Activated naive CD8-positive, alpha-beta T cell treated with anti-CD3 and anti-CD28 coated beads for 36 hours (primary cell): ENCODE measurements at places on chromosomes 11 and 22.
A peak's percentile ranks its signal among the peaks of the same experiment; 100 is the strongest.

GRCh38 chr11:112453601-112454577 is 193.2 kb upstream of the PLET1 start:
- peak; percentile 42 for DNase-seq
- H3K27me3 ChIP-seq: peaks cover 4% of the 10 kb centered on the region
- no peak overlapping the region for H3K4me3 ChIP-seq
- no peaks in the 10 kb centered on the region for H3K4me1 ChIP-seq

- H3K36me3 ChIP-seq: peaks cover 10% of the 10 kb centered on the region
- DNase-seq: no peak
- H3K4me1 ChIP-seq: no peaks in the 10 kb centered on the region
- H3K4me3 ChIP-seq: no peak overlapping the region
Observed at GRCh38 chr11:134157451-134157850, 66.3 kb downstream of the NCAPD3 start.

GRCh38 chr11:105670811-105671210 is 60.9 kb downstream of the GRIA4 start:
- DNase-seq: no peak
- no peak overlapping the region for H3K4me3 ChIP-seq
- no peaks in the 10 kb centered on the region for H3K27me3 ChIP-seq
- H3K4me1 ChIP-seq: no peaks in the 10 kb centered on the region
- H3K27ac ChIP-seq: no peak overlapping the region
- H3K36me3 ChIP-seq: no peaks in the 10 kb centered on the region

GRCh38 chr11:32297611-32298011 is 137.7 kb downstream of the WT1 start:
- peaks cover 5% of the 10 kb centered on the region for H3K4me1 ChIP-seq
- H3K27ac ChIP-seq: no peak overlapping the region
- no peaks in the 10 kb centered on the region for H3K27me3 ChIP-seq
- no peak overlapping the region for H3K4me3 ChIP-seq
- DNase-seq: no peak
- no peaks in the 10 kb centered on the region for H3K36me3 ChIP-seq

DNA sequence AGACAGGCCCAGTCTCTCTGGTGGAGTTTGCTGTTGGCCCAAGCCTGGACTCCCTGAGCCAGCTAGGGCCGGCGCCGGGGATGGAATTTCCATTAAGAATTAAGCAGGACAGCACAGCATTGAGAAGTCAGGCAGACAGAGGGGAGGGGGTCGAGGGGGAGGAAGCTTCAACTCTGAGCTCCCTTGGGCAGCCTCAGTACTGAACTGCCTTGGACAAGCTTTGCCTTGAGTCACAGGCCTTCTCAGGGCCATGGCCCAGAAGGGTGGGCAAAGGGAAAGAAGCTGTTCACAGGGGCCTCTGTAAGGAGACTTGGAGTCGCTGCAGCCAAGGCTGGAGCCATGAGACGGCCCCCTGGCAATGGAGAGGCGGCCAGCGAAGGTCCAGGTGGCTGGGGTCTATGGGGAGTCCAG is 2.6 kb upstream of the INSC start:
- H3K4me1 ChIP-seq: peaks cover 12% of the 10 kb centered on the region
- H3K27me3 ChIP-seq: peaks cover 42% of the 10 kb centered on the region
- H3K36me3 ChIP-seq: no peaks in the 10 kb centered on the region
- H3K4me3 ChIP-seq: no peak overlapping the region
- H3K27ac ChIP-seq: no peak overlapping the region

GRCh38 chr11:1701091-1701807 is 4.3 kb downstream of the KRTAP5-6 start:
- DNase-seq: peak; percentile 36
- no peak overlapping the region for H3K4me3 ChIP-seq
- peaks cover 31% of the 10 kb centered on the region for H3K4me1 ChIP-seq
- H3K36me3 ChIP-seq: peaks cover 4% of the 10 kb centered on the region
- H3K27ac ChIP-seq: no peak overlapping the region

GRCh38 chr11:134853992-134854991 is 442.2 kb upstream of the B3GAT1 start:
- no peaks in the 10 kb centered on the region for H3K4me1 ChIP-seq
- no peak overlapping the region for H3K4me3 ChIP-seq
- no peak for DNase-seq
- no peak overlapping the region for H3K27ac ChIP-seq
- no peaks in the 10 kb centered on the region for H3K36me3 ChIP-seq

- no peaks in the 10 kb centered on the region for H3K27me3 ChIP-seq
- H3K36me3 ChIP-seq: peaks cover 6% of the 10 kb centered on the region
- peaks cover 15% of the 10 kb centered on the region for H3K4me1 ChIP-seq
Observed at GRCh38 chr11:2376751-2377451, at the start of gene CD81. TSS of gene CD81 (plus strand) at chr11:2377310. CDS start at chr11:2377550, 240 bp downstream.

- H3K36me3 ChIP-seq: no peaks in the 10 kb centered on the region
- no peaks in the 10 kb centered on the region for H3K27me3 ChIP-seq
- no peak for DNase-seq
- no peaks in the 10 kb centered on the region for H3K4me1 ChIP-seq
Observed at GRCh38 chr11:114614127-114614720, 18.6 kb upstream of the NXPE4 start.

GRCh38 chr11:112506852-112507251 is 246.2 kb upstream of the PLET1 start:
- H3K27me3 ChIP-seq: peaks cover 8% of the 10 kb centered on the region
- no peak overlapping the region for H3K4me3 ChIP-seq
- H3K4me1 ChIP-seq: no peaks in the 10 kb centered on the region
- DNase-seq: no peak
- no peaks in the 10 kb centered on the region for H3K36me3 ChIP-seq
